ENCODE measurements at places on chromosomes 2 and 18.

DNA sequence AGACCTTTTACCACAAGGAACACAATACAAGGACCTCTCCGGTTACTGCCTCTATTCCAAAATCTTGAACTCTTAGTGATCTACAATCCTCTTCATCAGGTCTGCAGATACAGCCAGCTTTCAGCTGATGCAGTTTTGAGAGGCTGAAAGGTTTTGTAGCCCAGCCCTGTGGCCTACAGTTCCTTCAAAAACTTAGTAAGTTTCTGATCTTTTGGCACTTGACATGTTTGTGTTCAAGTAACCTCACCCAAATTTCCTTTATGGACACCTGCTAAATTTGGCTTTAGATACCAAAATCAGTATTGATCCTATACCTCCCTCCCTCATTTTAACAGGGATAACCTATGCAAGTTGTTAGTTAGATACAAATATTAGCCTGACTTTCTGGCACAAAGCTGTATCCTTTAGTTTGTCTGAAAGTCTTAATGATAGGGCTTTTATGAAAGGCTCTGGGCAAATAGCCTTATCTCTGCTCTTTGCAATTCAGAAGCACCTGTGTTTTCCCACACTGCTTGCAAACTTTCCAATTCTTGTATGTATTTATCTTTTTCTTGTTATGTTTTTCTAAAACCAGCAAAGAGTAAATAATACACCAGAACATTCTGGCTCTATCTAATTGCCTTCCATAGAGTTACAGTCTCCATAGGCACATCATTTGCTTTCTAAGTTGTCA is 650.5 kb upstream of the KLHL29 start:
- no peaks in the 10 kb centered on the region for H3K27me3 ChIP-seq
- H3K27ac ChIP-seq = no peak overlapping the region
- H3K36me3 ChIP-seq = no peaks in the 10 kb centered on the region
- no peak overlapping the region for H3K4me3 ChIP-seq

DNA sequence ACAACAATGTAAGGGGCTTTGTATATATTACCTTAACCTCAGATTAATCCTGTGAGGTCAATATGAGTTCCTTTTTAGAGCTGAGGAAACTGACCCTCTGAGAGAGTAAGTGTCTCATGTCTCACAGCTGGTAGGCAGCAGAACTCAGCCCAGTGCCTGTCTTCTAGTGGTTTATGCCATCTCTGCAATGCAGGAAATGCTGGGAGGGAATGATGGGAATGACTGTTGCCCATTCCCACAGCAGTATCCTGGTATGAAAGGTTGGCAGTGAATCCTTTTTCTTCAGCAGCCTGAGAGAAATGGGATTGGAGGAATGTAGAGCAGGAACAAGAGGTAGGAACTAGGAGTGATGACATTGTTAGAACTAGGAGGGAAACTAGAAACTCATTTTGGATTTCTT is 6.0 kb downstream of the MRPL30 start:
- peaks cover 9% of the 10 kb centered on the region for H3K36me3 ChIP-seq
- no peak overlapping the region for H3K27ac ChIP-seq
- DNase-seq = no peak
- H3K4me3 ChIP-seq = no peak overlapping the region
- H3K4me1 ChIP-seq = no peaks in the 10 kb centered on the region

DNA sequence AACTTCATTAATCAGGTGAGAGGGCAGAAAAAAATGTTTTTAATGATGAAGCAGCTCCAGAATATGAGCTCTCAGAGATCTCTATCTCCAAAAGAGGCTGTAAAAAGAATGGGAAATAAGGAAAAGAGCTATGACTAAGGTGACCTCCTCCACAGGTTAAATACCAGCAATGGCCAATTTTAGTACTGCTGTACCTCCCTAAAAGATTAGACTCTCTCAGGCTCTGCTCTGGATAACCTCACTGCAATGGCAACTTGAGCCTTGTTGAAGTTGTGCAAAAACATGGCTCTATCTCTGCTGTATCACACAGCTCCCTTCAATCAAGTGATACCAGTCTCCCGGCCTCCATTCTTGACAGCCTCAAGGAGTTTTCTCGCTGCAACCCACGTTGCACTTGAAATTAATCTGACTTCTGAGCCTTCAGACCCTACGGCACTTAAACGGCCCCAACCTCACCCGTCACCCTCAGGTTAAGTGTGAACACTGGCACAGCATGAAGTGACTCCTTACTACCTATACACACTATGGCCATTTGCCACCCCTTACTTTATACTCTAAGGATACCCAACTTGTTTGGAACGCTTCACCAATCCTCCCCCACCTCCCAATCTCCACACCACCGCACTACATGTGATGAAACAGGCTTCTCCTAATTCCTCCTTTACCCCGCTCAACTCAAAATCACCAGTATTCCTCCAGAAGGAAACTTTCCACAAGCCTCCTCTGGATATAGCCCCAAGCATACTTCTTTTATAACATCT is 36.3 kb downstream of the SMAD2 start:
- H3K36me3 ChIP-seq = peaks cover 3% of the 10 kb centered on the region
- H3K4me3 ChIP-seq = no peak overlapping the region
- no peaks in the 10 kb centered on the region for H3K27me3 ChIP-seq
- H3K27ac ChIP-seq = no peak overlapping the region

DNA sequence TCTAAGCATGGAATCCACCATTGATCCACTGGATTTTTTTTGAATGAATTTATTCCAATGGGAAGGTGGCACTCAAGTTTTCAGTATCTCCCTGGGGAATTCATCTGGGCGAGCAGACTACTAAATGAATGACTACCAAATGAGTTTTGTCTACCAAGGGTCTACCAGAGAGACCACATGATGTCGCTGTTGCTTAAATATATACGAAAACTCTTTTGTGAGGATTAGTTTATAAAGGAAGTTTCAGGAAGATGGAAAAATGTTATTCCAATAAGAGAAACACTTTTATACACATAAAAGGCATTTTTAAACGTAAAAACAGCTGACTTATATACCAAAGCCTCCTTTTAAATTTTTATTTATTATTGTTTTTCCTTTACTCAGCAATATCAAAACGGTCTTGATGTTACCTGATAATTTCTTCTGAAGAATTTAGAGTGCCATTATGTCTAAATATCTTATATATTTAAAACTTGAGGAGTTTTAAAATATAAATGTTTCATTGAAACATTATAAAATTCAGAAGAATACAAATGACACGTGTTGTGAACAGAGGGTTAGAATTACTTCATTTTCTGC is 139.7 kb downstream of the HRH4 start:
- no peak overlapping the region for H3K4me3 ChIP-seq
- DNase-seq = peak; percentile 36
- no peaks in the 10 kb centered on the region for H3K4me1 ChIP-seq
- no peaks in the 10 kb centered on the region for H3K27me3 ChIP-seq
- H3K36me3 ChIP-seq = no peaks in the 10 kb centered on the region

GRCh38 chr18:35497027-35497369 is 762 bp downstream of the INO80C start:
- peak overlapping the region; percentile 83 for H3K4me3 ChIP-seq
- peak overlapping the region; percentile 95 for H3K27ac ChIP-seq
- DNase-seq = peak; percentile 59
- no peaks in the 10 kb centered on the region for H3K27me3 ChIP-seq

- no peaks in the 10 kb centered on the region for H3K36me3 ChIP-seq
- peaks cover 24% of the 10 kb centered on the region for H3K4me1 ChIP-seq
Measured at GRCh38 chr2:205869439-205869838, 187.1 kb downstream of the NRP2 start.

- no peak overlapping the region for H3K27ac ChIP-seq
- H3K4me3 ChIP-seq = no peak overlapping the region
- H3K36me3 ChIP-seq = no peaks in the 10 kb centered on the region
Measured at GRCh38 chr2:197915548-197916265, 111.3 kb downstream of the PLCL1 start.

GRCh38 chr18:70649683-70650082 is 360.8 kb downstream of the SOCS6 start:
- DNase-seq = no peak
- no peak overlapping the region for H3K4me3 ChIP-seq
- no peaks in the 10 kb centered on the region for H3K36me3 ChIP-seq
- H3K4me1 ChIP-seq = no peaks in the 10 kb centered on the region

DNA sequence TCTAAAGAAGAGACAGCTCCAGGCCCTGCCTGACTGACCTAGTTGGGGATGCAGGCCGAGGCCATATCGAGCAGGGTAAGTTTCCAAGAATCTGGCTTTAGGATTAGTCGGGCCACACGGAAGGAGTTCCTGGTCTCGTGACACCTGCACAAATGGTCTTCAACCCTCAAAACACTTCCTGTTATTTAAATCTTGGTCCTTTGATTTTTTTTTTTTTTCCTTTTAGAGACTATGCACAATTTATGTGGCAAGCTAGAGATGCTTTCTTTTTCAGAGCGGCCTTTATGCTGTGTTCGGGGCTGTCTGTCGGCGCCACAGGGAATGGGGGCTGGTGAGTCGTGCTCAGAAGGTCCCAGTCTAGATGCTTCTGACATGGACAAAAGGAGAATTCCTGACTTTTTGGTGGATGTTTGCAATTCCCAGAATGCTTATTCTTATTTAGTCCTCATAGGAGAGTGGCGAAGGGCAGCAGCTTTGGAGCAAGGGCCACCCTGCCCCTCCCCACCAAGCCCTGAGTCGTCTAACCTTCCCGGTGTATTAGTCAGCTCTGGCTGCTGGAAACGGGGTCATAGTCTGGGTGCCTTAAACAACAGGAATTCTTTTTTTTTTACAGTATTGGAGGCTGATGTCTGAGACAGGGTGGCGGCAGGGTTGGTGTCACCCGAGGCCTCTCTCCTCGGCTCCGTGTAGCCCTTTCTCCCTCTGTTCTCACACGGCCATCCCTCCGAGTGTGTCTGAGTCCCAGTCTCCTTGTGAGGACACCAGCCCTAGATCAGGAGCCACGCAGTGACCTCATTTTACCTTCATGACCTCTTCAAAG is 27.4 kb downstream of the HPCAL1 start:
- peak; percentile 80 for DNase-seq
- H3K27me3 ChIP-seq = no peaks in the 10 kb centered on the region
- no peaks in the 10 kb centered on the region for H3K36me3 ChIP-seq
- H3K27ac ChIP-seq = peak overlapping the region; percentile 61
- peaks cover 33% of the 10 kb centered on the region for H3K4me1 ChIP-seq

DNA sequence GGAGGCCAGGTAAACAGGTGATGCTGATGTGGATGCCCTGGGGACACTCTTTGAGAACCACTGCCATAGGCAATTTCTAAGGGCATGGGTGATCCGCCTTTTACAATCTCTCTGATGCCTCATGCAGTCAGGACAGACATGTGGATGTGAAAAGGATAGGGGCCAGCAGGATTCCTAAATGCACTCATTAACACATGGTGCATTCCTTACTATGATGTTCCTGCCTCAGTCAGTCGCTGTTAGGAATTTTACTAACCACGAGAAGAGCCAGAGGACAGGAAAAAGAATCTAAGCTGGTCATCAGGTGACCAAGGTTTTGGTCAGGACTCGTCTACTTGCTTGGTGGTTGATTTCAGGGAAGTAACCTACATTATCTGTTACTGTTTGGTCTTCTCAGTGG is 191.0 kb downstream of the ARL4C start:
- peaks cover 33% of the 10 kb centered on the region for H3K4me1 ChIP-seq
- H3K4me3 ChIP-seq = no peak overlapping the region
- no peak overlapping the region for H3K27ac ChIP-seq
- no peaks in the 10 kb centered on the region for H3K36me3 ChIP-seq
- peak; percentile 84 for DNase-seq

GRCh38 chr2:101185656-101186055 is 34.5 kb upstream of the TBC1D8 start:
- DNase-seq = no peak
- H3K4me1 ChIP-seq = no peaks in the 10 kb centered on the region
- no peak overlapping the region for H3K27ac ChIP-seq
- no peak overlapping the region for H3K4me3 ChIP-seq
- no peaks in the 10 kb centered on the region for H3K36me3 ChIP-seq

GRCh38 chr18:63040788-63041410 is 278.7 kb downstream of the BCL2 start:
- no peaks in the 10 kb centered on the region for H3K4me1 ChIP-seq
- DNase-seq = no peak
- H3K36me3 ChIP-seq = no peaks in the 10 kb centered on the region

DNA sequence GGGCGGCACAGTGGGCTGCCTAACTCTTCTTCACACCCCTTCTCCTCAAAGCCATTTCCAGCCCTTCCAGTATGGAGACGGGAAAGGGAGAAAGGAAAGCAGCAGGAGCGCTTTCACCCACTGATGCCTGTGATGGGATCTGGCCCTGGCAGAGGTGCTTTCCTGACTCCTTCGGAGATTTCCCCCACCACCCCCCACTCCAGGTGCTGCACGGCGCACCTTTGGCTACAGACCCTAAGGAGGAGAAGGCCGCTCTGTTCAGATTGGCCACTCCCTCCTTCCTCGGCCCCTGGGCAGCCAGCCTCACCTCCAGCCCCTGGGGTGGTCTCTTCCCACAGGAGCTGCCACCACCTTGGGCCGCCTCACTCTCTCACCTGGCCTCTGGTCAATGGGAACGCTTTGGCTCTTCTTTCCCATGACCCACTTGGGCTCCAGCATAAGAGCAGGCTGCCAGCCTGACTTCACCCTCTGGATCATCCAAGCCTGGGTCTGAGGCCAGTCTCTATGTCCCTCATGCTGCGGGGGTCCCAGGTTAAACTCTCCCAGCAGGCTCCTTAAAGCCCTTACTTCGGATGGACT is 18.4 kb upstream of the MAL start:
- H3K27me3 ChIP-seq = no peaks in the 10 kb centered on the region
- DNase-seq = no peak
- no peaks in the 10 kb centered on the region for H3K4me1 ChIP-seq
- no peaks in the 10 kb centered on the region for H3K36me3 ChIP-seq

DNA sequence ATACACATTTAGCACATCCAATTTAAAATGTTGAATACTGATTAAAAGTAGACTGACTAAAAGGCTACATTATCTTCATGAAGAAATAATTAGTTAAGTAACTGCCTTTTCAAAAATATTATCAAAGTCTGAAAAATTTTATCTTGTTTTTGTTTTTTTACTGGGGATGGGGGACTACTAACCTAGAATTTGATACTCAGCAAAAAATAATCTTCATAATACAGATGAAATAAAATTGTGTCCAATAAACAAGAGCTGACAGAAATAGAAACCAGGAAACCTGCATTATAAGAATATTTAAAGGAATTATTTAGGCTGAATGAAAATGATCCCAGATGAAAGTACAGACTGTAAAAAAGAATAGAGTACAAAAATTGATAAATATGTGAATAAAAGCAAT is 200.7 kb upstream of the RGPD4 start:
- H3K4me1 ChIP-seq = no peaks in the 10 kb centered on the region
- H3K27ac ChIP-seq = no peak overlapping the region
- H3K27me3 ChIP-seq = no peaks in the 10 kb centered on the region
- H3K4me3 ChIP-seq = no peak overlapping the region
- DNase-seq = no peak

- H3K27ac ChIP-seq = peak overlapping the region; percentile 55
- H3K36me3 ChIP-seq = no peaks in the 10 kb centered on the region
- peak overlapping the region; percentile 72 for H3K4me3 ChIP-seq
- no peak for DNase-seq
- no peaks in the 10 kb centered on the region for H3K27me3 ChIP-seq
- H3K4me1 ChIP-seq = peaks cover 18% of the 10 kb centered on the region
Measured at GRCh38 chr2:190535121-190535439, 558 bp upstream of the NEMP2 start.

DNA sequence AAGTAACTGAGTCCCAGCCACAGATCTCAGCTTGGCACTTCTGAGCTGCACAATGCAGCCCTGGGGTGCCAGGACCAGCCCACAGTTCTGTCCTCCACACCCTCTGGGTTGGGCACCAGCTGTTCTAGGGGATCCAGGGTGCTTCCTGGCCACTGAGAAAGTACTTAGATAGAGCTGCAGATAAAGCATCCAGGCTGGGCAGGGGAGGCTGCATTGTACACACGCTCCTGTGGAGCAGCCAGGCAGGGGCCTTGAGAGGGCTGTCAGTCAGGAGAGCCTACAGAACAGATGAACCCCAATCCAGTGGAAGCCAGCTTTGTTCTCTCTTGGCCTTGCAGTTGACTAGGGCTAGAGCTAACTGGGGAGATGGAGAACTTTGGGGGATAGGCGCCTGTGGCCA is 104.6 kb downstream of the KIAA1328 start:
- no peak for DNase-seq
- H3K36me3 ChIP-seq = no peaks in the 10 kb centered on the region
- no peak overlapping the region for H3K27ac ChIP-seq
- no peaks in the 10 kb centered on the region for H3K27me3 ChIP-seq
- no peak overlapping the region for H3K4me3 ChIP-seq

Measured in astrocyte (in vitro differentiated cells and primary cell).